ENCODE measurements at places on chromosomes 12 and 14.

GRCh38 chr12:12622418-12622817 is 10.7 kb downstream of the CREBL2 start:
- DNase-seq: no peak

GRCh38 chr12:59230334-59230733 is 310.0 kb upstream of the LRIG3 start:
- DNase-seq: no peak

GRCh38 chr12:76587428-76588178 is 28.0 kb upstream of the OSBPL8 start:
- no peak for DNase-seq

GRCh38 chr12:13038491-13039161 is 5.6 kb upstream of the FAM234B start:
- DNase-seq: no peak

- no peak for DNase-seq
Measured at GRCh38 chr12:106332536-106332935, 25.0 kb upstream of the POLR3B start.

DNA sequence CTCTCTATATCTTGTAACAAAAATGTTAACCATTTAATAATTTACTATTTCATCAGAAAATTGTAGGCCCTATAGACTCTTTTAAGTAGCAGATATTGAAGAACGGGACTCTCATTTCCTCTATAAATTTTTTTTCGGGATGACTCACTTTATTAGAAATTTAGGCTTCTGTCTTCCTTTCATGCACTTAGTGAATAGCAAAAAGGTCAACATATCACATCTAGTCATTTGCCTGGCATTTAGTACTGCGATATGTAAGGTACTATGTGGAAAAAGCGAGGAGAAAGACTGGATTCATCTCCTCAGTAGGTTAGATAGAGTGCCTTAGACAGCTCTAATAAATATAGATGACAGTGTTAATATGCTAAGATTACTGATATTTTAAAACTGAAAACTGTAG is 166.3 kb upstream of the PTPRQ start:
- DNase-seq: no peak

- DNase-seq: no peak
Measured at GRCh38 chr12:4943938-4944284, 34.2 kb downstream of the KCNA1 start.

DNA sequence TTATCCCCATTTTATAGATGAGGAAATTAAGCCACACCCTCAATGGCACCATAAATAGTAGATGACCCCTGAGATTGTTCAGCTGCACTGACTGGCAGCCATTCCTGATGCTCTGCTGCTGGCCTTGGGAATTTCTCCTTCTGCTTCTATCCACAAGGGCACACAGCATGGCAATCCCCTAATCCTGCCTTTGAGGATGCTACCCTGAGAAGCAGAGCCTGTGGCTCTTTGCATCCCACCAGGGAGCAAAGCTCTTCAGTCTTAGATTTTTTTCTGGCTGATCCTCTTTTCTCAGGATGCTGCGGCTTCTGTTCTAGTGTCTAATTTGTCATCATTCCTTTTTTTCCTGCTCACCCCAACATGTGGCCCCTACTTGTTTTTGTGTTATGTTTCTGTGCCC is 114.8 kb downstream of the TMX1 start:
- DNase-seq: no peak

DNA sequence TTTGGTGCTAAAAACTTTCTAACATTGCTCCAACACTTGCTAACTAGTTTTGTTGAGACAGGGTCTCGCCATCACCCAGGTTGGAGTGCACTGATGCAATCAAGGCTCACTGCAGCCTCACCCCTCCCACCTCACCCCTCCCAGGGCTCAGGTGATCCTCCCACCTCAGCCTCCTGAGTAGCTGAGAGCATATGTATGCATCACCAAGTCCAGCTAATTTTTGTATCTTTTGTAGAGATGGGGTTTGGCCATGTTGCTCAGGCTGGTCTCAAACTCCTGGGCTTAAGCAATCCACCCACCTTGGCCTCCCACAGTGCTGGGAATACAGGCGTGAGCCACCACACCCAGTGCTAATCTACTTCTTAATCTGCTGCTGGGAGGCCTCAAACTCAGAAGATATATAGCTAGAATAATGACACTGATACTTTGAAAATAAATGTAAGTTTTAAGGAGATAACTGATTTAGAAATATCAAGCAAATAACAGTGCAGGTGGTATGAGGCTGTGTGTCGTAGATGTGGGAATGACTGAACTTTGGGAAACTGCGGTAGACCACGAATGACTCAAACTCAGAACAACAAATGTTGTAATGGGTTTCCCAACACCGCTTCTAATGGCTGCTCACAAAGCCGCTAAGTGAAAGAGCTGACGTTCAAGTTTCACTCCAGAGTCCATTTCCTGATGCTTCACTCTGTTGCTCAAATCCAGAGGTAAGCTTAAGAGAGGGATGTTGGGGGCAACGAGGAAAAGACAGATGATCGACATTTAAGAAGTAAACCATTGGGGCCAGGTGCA is 10.0 kb downstream of the TMCC3 start:
- no peak for DNase-seq

GRCh38 chr12:59096246-59096645 is 175.9 kb upstream of the LRIG3 start:
- DNase-seq: no peak

DNA sequence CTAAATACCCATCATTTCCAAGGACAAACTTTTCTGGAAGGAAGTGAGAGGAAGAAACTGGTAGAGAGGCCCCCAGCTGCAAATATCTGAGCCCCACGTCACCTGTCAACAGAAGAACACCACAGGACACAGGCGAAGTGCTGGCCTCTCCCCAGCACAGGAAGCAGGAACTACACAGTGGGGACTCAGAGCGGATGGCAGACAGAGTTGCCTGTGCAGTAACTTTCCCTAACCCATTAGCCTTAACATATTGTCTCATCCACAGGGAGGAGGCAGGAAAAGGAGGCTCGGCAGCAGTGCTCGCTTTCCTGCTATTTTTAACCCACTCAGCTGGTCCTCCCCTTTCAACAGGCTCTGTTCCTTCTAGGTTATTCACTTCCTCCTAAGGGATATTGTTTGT is 111.5 kb upstream of the TMPO start:
- no peak for DNase-seq

DNA sequence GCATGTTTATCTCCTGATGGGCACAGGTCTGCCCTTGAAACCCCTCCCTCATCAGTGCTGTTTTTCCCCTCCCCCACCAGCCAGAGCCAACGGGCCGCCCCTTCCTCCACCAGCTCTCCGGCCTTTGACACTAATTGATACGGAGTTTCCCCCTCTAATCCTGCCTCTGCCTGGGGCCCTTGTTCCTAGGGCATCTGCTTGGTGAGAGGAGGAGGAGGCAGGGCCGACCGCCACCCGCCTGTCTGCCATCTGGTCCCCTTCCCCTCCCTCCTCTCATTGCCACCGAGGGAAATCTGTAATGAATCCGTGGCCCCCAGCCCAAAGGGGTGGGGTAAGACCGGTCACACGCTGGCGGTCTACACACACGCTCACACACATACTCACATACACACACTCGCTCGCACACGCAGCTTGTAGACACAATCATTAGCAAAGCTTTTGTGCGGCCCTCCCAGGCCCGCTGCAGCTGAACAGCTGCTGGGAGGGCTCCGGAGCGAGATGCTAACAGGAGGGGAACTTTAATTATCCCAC is 27.4 kb downstream of the SRRM4 start:
- DNase-seq: peak; percentile 93

DNA sequence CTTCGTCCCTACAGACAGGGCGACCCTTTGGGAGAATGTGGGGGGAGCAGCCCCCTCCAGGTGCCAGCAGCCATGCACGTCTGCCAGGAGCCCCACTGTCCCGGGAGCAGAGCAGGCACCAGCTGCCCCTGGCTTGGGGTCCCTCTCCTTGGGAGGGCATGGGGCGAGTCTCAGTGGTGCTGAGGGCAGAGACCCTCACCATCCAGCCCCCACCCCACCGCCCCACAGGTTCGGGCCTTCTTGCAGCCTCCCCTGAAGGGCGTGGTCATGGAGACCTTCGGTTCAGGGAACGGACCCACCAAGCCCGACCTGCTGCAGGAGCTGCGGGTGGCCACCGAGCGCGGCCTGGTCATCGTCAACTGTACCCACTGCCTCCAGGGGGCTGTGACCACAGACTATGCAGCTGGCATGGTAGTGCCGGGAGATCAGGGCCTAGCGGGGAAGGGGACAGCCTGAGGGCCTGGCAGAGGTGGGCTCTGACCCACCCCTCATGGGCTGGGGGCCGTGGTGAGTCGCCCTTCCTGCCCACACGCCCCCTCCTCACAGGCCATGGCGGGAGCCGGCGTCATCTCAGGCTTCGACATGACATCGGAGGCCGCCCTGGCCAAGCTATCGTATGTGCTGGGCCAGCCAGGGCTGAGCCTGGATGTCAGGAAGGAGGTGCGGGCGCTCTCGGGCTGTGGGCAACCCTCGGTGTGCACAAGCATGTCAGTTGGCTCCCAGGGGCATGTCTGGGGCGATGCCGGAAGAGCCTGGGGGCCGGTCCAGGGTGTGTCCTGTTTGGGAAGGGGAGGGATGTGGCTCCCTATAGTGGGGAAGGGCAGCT is 18.8 kb downstream of the ASPG start:
- no peak for DNase-seq

DNA sequence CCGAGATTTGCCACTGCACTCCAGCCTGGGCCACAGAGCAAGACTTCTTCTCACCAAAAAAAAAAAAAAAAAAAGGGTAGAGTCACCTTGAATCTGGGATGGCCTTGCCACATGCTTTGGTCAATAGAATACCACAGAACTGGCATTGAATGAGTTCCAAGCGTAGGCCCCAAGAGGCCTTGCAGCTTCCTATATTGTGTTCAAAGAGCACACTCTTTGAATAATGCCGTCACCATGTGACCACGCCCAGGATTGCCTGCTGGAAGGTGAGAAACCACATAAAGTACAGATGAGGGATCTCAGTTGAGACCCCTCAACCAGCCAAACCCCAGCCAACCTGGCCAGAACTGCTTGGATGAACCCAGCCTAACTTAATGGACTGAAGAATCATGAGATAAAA is 239.2 kb upstream of the AMIGO2 start:
- DNase-seq: no peak

DNA sequence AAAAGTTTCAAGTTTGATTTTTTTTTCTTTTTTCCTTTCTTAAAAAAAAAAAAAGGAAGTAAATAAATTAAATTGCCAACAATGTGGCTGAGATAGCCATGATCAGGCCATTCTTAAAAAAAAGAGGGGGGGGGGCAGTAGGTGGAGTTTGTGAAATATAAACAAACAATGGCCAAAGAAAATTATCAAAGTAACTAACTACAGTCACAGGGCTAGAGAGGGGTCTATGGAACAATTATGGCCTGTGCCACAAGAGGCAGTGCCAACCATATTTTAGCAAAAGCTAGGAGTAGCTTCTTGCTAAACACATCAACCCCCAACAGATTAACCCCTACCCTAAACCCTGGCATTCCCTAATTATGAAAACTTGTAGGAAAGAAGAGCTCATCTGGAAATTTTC is 16.2 kb upstream of the SMARCC2 start:
- DNase-seq: no peak

DNA sequence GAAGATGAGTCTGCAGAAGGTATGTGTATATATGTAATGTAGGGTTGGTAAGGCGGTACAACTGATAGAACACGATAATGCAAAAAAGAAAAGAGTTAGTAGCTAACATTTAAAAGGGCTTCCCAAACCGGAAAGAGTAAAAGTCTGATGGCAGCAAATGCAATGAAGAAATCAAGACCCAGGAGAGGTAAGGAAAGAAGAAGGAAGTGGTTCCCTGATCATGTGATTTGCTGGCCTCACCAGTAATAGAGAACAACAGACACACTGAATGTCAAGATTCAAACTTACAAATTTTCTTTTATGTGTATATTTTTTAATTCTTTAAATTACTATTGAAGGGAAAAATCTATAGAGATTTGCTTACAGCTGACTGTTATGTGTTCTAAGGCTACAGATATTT is 18.4 kb downstream of the ZFC3H1 start:
- no peak for DNase-seq

GRCh38 chr12:90021795-90022440 is 313.3 kb upstream of the ATP2B1 start:
- no peak for DNase-seq

- DNase-seq: no peak
Measured at GRCh38 chr12:4416276-4416675, 29.3 kb downstream of the FGF6 start.

DNA sequence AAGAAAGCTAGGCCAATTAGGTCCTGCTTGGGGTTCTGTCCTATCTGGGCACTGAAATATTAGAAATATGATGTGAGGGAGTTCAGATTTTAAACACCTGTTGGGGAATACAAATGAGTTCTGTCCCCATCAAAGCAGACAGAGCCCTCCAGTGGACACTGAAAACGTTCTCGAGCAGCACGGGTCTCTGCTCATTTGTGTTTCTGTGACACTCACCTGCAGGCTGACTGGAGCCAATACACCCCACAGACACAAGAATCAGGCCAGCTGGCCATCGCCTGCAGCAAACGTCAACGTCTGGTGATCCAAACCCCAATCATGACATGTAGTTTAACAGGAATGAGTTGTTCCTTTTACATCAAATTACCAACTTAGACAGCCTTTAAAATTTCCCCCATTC is 493.4 kb upstream of the TMEM132C start:
- peak; percentile 36 for DNase-seq

GRCh38 chr12:54428050-54429013 is 9.3 kb upstream of the ITGA5 start:
- DNase-seq: no peak

GRCh38 chr12:19885093-19885812 is 446.0 kb downstream of the AEBP2 start:
- DNase-seq: no peak

DNA sequence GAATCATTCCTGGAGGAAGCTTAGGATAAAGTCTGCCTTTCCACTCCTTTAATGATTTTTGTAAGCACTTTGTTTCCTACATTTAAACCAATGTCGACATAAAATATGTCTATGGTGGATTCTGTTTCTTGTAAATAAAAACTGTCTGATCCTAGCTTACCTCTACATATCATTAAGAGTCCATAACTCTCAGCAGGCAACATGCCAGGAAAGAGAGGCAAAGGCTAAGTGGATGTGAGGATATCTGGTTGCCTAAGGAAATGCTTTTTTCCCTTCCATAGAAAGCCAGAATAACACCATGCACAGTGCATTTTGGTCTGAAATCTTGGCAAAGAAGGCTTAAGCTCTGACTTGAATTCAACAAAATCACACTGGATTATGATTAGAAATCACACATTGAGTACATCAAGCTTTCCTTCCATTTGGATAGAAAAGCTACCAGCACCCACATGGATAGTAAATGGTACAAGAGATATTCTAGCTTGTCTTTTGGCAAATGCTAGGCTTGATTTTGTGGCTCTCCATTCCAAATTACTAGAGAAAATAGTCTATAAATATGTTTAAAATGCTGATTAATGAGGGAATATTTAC is 57.0 kb upstream of the CNTN1 start:
- no peak for DNase-seq

DNA sequence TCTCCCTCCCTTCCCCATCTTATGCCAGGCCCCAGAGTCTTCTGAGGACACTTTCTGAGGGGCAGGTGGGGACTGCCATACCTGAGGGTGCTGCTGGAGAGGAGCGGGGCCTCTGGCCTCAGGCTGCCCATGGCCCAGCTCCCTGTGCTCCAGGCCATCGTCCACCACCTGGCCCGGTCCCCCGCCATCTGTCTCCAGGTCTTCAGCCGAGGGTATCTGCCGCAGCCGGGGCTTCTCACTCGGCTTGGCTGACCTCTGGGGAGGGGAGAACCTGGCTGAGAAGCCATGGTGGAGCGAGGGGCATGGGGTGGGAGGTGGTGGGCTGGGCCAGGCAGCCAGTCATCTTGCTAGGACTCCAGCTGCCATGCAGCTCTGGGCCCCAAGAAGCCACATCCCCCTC is 21.6 kb downstream of the SLC48A1 start:
- no peak for DNase-seq

GRCh38 chr14:32602699-32603098 is 273.6 kb downstream of the AKAP6 start:
- DNase-seq: no peak
